Small intestine (tissue), 16 donors: ENCODE measurements at places on chromosomes 1 and 21.

GRCh38 chr1:12756273-12756672 lies 10.3 kb downstream of the CFAP107 start:
- no peak for DNase-seq

- peak; percentile 9 for DNase-seq
Measured at GRCh38 chr1:111334169-111334568, 43.5 kb downstream of the CHIA start.

DNA sequence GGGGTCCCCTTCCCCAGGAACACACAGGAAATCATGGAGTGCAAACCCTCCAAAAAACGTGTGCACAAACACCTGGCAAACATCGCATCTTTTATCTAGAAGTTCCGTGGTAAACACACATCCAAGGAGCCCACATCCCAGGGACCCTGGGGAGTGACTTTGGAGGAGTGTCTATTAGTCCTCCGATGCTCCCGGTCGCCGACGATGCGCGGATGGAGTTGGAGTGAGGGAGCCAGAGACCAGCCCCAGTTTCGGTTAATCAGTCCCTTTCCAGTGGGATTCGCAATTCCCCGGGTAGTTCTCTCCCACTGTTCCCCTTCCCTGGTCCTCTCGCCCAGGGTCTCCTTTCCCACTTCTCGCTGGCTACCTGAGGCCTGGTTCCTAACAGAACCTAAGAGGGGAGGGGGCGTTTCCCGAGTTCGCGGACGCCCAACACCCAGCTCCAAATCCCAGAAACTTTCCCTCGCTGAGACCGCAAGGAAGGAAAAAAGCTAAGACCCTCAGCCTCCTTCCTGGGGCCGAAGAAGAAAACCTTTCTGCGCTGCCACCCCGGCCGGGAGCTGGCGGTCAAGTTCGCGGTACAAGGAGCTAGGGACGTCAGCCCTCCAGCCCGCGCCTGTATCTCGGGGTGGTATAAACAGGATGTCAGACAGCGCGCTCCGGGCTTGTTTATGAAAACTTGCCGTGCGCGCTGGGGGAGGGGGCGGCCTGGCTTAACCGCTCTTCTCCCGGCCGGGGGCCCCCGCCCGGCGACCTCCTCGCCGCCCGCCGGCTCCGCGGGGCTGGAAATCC lies 787 bp downstream of the JAK1 start:
- peak; percentile 54 for DNase-seq

DNA sequence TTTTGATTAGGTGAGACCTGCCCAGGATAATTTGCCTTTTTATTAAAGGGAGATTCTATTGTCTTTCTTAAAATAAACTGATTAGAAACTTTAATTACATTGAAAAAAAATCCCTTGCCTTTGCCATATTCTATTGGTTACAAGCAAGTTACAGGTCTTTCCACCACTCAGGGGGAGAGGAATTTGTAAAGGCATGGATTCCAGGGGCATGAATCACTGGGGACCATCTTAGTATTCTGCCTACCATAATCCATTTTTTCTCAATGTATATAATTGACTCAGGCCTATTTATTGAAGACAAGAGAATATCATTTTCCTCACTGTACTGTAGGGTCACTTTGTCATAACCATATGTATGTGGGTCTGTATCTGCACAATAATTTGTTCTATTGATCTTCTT lies 124.3 kb upstream of the PDE4B start:
- no peak for DNase-seq

GRCh38 chr1:226447932-226448665 lies 40.2 kb upstream of the PARP1 start:
- DNase-seq: no peak

DNA sequence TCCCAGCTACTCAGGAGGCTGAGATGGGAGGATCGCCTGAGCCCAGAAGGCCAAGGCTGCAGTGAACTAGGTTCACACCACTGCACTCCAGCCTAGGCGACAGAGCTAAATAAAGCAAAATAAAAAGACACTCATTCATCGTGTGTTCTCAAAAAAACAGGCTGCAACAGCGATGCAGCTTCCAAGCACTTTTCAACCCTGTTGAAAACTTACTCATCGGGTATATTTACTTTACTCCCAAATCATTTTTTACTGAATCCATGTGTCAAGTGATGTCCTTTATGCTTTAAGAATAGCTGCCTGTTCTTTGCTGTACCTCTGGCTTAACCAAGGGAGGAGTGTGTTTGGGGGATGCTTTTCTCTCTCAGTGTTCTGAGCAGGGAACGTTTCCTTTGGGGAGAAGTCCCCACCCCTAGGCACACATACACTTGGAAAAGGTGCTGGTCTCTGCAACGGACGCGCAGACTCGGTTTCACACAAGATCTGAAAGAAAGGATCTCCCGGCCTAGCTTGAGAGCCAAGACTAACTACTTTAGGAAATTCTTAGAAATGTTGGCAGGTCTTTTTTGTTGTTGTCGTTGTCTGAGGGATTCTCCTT lies 1.4 kb downstream of the MAP1LC3C start:
- no peak for DNase-seq
